ENCODE measurements at places on chromosomes 5 and 9.

DNA sequence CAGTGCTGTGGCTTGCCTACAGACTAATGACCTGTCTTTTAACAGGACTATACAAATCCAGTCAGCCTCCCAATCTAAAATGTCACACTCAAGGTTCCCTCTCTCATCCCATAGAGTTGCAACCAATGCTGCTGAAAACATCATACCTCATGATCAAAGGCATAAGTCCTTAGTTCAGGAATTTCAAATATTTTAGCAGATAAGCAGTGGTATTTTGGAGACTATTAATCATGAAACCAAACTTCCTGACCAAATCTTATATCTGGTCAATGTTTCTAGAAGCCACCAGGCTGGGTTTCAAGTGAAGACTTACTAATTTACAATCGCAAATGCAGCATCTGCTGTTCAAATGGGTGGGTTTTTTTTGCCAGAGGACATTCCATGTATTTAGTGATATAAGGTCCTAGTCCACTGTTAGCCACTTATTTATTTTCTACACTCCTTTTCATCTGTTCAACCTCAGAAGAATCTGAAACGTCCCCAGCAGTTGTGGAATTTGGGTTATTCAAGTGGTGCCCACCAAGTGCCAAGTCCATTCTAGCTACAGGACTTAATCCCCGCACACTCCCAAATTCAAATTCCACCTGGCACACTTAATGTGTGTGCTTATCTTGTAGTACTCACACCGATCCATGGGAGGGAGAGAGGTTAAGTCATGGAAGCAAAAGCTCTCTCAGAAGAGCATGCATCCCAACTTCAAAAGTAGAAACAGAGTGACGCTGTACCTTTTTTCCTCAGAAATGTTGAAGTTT lies 5.8 kb downstream of the TAS2R1 start:
- no peak for DNase-seq
- no peaks in the 10 kb centered on the region for H3K36me3 ChIP-seq
- no peak overlapping the region for H3K27ac ChIP-seq
- no peaks in the 10 kb centered on the region for H3K4me1 ChIP-seq

GRCh38 chr9:101372327-101373118 lies 12.3 kb downstream of the BAAT start:
- DNase-seq = no peak
- no peak overlapping the region for H3K4me3 ChIP-seq
- H3K36me3 ChIP-seq = peaks cover 1% of the 10 kb centered on the region
- peaks cover 6% of the 10 kb centered on the region for H3K27me3 ChIP-seq

DNA sequence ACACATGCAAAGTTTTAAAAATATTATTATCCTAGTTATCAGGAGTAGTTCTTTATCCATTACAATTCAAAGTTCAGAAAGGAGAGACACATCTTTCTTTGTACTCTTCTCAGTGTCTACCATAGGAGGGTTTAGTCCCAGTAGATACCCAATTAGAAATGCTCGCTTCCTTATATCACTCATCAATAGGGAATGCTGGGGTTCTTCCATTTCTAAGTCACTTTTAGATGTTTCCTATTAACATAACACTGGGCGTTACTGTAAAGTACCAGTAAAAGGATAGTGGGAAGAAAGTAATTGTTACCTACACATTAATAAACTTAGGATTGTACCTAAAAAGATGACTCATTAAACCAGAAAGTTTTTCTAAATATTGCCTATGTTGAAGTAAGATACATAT lies 348.3 kb upstream of the CDH6 start:
- no peaks in the 10 kb centered on the region for H3K27me3 ChIP-seq
- H3K36me3 ChIP-seq = no peaks in the 10 kb centered on the region

GRCh38 chr5:1885868-1886845 lies 3.4 kb upstream of the IRX4 start:
- no peak overlapping the region for H3K27ac ChIP-seq
- H3K4me3 ChIP-seq = no peak overlapping the region
- DNase-seq = no peak
- peaks cover 3% of the 10 kb centered on the region for H3K4me1 ChIP-seq
